CD4-positive, alpha-beta T cell treated with Interleukin-17A for 4 hours (primary cell): ENCODE measurements at places on chromosomes 1 and 21.

GRCh38 chr1:175742790-175743459 is 470 bp downstream of the TNR start:
- no peak for DNase-seq

DNA sequence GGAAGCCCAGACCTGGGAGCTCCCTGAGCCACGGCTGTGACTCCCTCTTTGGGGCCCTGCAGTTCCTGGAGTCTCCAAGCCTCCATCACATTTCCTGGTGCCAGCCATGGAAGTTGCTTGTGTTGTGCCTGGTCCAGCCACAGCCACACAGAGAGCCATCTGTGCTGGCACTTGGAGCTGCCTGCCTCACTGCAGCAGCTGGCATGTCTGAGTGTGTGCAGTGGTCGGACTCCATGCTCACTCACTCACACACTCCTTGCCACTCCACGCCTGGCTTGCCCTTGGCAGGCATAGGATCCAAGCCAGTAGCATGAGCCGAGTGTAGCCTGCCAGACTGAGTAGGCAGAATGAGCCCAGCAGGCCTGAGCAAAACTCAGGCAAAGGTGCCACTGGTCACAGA is 516.3 kb upstream of the BEND5 start:
- no peak for DNase-seq

- DNase-seq: no peak
Observed at GRCh38 chr1:18077657-18078215, 29.9 kb upstream of the IGSF21 start.

- no peak for DNase-seq
Observed at GRCh38 chr1:182601913-182602312, 2.3 kb downstream of the RGS16 start.

- no peak for DNase-seq
Observed at GRCh38 chr21:36747041-36747814, 48.3 kb downstream of the SIM2 start.

DNA sequence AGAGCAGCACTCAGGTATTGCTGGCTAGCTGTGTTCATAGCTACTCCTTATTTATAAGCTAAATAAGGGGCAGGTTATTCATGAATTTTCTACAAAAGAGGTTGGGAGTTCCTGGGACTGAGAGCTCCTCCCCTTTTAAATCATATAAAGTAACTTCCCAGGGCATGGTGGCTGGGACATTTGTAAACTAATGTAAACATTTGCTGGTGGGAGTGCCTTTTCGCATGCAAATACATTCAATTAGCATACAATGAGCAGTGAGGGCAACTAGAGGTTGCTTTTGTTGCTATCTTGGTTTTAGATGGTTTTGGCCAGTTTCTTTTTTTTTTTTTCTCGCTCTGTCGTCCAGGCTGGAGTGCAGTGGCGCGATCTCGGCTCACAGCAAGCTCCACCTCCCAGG is 43.4 kb downstream of the GNPAT start:
- no peak for DNase-seq

DNA sequence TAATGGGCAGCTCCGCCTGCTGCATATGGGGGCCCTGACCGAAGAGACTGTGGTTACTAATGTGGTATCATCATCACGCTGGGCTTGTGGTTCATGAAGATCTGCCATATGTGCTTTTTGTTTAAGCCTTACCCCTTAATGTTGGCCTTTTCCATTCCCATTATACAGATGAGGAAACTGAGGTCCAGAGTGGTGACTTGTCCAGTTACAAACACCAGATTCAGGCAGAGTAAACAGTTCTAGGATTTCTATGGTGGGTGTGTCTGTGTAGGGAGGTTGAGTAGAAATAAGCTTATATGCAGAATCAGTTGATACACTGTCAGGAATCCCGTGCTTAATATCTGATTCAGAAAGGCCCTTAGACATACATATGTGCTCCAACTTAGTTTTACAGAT is 691 bp downstream of the UTP11 start:
- DNase-seq: no peak

GRCh38 chr1:193185211-193185610 is 1.2 kb downstream of the B3GALT2 start:
- DNase-seq: no peak

GRCh38 chr1:18739408-18739807 is 108.8 kb downstream of the PAX7 start:
- no peak for DNase-seq

GRCh38 chr1:150563340-150564038 is 14.3 kb downstream of the ADAMTSL4 start:
- DNase-seq: peak; percentile 65

DNA sequence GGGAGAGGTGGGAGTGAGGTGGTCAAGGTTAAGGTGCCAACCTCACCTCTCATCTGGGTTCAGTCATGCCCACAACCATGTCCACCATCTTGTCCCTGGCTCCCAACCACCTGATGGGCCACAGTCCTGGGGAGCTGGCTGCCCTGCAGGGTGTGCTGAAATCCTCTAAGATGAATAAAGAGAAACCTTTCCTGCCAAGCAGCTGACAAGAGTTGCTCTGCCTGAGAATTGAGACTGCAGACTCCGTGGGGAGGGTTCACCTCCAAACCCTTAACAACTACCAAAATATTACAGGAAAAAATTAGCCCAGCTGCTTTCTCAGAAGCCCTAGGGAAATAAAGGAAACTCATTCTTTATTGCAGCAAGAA is 15.2 kb upstream of the FGR start:
- no peak for DNase-seq

DNA sequence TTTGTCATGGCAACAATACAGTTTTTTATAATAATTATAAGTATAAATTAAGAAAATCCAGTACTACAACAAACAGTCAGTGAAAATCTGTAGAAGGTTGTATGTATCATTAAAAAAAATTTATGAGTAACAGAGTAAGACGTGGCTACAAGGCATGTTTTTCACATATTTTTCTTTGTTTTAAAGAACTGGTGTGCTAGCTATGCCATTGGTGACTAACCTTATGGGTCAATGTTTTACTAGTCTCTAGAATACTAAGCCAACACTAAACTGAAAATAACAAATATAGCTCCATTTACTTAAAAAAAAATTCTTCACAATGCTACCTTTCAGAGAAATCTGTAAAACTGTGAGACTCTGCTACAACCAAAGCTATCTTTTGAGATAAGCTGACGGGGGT is 261.5 kb downstream of the ADGRL2 start:
- DNase-seq: no peak

GRCh38 chr1:1777583-1777899 is 729 bp downstream of the NADK start:
- no peak for DNase-seq

- DNase-seq: no peak
Observed at GRCh38 chr1:55060133-55060999, 21.0 kb downstream of the PCSK9 start.

GRCh38 chr1:1083416-1084371 is 9.6 kb upstream of the RNF223 start:
- DNase-seq: no peak

DNA sequence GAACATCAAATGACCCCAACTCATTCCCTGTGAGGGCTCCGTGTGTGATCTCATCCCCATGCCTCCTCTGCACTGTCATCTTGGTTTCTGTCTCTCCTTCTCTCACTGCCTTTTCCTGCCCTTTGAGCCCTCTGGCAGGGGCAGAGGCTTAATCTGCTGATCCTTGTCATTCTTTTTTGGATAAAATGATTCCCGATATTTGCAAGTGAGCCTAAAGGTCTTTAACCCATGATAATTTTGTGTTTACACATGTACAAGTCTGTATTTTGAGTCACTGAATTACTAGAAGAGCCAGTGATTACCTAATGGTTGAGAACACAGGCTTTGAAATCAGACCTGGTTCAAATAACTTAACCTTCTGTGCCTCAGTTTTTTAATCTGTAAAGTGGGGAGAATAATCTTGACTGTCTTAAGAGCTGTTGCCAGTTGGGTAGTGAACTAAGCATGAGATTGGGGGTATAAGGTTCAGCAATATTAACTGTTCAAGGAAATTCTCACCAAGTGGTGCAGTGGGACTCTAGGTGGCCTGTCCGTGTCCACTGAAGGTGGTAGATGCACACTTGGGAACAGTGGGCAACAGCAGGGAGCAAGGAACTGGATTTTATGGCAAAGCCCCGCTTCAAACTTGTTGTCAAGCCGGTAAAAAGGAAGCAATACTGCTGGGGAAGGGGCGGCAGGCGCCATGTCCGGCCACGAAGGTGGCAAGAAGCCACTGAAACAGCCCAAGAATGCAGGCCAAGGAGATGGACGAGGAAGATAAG is 1.6 kb downstream of the ECHDC2 start:
- no peak for DNase-seq

DNA sequence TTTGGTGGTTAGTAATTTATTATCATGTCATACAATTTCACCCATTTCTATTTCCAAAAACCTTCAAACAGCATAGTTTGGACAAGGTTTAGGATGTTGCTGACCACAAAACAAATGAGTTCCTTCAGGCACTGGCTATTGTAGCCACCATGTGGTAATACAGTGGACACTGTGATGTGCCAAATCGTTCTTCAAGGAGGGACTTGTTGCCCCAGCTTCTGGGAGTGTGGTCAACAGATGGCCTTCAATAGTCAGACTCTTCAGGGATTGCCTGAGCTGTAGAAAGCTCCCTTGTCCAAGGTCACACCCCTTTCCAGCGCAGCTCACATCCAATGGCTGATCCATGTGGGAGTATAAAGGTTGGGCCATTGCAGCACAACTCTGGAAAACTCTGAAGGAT is 2.6 kb downstream of the PDE4B start:
- no peak for DNase-seq

GRCh38 chr1:156114919-156115513 is 505 bp downstream of the LMNA start:
- peak; percentile 44 for DNase-seq

GRCh38 chr1:75334876-75335389 is 200.7 kb downstream of the LHX8 start:
- DNase-seq: no peak

GRCh38 chr21:33974513-33975468 is 59.2 kb upstream of the ATP5PO start:
- no peak for DNase-seq

DNA sequence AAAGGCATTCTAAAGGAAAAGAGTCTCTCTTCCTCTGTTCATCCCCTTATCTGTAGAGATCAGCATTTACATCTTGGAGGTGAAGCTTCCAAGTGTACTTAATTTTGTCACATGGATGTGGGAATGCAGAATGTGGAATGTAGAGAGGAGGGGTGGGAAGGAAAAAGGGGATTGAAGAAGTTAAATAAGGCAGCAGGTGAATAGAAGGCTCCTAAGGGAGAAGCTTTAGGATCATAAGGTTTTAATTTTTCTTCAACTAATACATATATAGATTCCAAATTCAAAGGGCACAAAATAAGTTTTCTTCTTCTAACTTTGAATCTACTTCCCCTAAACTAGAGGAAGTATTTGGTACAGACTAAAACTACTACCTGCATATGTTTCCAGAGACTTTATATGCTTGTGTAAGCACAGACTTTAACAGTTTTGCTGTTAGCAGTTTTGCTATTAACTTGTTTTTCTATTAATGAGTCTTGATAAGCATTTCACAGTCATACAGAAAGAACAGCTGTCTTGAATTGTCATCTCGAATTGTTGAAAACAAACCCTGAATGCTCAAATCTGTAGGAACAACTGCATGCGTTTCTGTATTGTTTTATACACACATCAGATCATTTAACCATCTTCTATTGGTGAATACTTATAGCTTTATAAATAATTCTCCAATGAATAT is 12.7 kb downstream of the TENT5C start:
- no peak for DNase-seq

- DNase-seq: peak; percentile 38
Observed at GRCh38 chr21:34845521-34846451, 177.0 kb downstream of the CLIC6 start.

- DNase-seq: no peak
Observed at GRCh38 chr1:3865606-3866160, 8.4 kb downstream of the DFFB start.

- DNase-seq: no peak
Observed at GRCh38 chr1:65343286-65343685, 33.9 kb downstream of the DNAJC6 start.

GRCh38 chr1:28737307-28738132 is 780 bp downstream of the YTHDF2 start:
- peak; percentile 64 for DNase-seq

DNA sequence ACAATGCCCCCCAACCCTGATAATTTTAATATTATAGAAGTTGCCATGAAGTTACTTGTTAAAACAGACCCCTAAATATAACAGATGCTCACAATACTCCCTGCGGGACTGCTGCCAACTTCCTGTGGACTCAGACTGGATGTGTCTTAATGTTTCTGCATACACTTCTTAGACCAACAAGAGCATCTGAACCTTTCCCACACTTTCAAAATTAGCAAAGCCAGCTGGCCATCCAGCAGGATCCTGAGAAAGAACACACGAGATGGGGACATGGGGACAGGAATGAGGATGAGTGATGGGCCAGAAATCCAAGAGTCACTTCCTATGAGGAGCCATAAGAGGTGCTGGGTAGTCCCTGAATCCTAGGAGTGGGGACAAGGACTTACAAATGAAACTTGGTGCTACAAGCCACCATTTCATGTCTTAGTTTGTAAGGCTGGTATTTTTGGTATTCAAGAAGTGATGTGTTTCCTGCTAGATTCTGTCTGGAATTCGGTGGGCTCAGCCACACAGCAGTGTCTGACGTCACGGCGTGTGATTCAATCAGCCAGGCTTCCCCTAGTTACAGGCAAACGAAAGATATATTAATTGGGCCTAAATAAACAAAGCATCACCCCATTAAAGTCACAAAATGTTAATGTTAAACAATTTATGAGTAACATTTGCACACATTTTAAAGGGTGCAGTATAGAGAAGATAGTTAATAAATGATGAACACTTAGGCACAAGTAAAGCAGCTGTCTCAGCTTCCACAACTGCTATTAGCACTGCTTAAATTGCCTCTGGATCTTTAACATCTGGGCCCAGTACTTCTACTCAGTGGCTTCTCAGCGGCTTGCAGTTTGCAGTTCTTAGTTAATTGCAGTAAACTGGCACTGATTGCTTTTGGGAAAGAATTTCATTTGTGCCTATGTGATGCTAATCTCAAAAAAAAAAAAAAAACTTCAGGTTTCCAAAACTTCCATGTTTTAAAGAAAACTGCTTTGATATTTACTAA is 41.2 kb upstream of the RGS8 start:
- no peak for DNase-seq

- DNase-seq: no peak
Observed at GRCh38 chr1:94067196-94067595, 53.8 kb downstream of the ABCA4 start.

DNA sequence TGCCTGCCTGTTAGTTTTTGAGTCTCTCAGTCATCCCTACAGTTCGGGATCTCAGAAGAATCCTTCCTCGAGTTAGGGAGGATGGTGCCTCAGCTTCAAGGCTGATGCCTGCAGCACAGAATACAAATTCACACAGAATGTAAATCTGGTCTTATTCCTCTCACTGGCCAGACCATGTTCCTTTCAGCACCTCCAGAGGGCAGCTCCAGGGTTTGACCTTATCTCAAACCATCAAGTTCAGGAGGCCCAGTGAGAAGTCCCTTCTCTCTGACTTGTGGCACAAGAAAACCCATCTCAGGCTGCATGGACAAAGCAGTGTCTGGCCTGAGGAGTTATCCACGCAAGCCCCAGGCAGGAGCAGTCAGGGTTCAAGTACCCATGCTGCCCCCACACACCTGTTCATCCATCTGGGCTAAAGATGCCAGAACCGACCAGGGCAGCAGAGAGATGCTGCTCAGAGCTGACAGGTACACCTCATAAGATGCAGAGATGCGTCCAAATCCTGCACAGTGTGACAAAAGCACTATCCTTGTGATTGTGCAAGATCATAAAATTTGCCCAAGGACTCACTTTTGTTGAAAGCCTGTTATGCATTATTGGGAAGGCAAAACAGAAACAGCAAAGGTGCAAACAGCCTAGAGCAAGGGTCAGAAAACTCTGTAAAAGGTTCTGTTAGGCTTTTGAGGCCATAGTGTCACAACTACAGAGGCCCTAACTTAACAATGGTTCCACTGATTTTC is 49.8 kb downstream of the BCAR3 start:
- no peak for DNase-seq
